HCT116 (cell line): ENCODE measurements at places on chromosomes 1 and 21. TPM values are rescaled to one million over a fixed set of nuclear protein-coding genes. Genes with fewer than 3 reads are reported as not detected.

DNA sequence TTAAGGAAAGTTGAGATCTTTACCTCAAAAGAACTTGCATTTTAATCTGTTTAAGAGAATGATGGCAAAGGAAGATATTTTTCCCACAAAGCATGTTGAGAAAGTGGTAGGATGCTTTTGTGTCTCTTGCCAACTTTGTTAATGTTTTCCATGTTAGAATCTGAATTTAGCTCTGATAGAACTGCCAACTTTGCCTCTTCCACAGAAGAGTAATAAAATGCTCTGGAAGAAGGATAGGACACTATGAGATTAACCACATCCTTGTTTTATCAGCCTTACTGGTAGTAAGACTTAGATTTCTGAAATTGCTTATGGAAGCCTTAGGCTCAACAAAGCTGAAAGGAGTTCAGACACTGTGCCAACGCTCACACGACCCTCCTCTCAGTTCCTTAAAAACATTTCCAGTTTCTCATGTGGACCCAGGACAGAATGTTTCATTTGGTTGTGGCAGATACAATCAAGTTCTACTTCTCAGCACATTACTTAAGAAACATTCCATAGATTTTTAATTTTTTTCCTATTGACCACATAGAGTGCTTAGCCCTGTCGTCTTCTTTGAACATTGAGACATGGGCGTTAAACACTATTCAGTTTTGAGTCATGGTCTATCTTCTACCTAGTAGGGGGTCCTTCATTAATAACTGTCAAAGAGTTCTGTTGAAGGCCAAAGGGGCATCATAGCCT lies 59.0 kb downstream of the MTR start:
- DNase-seq: no peak

RIPPLY3 gene
- total RNA-seq: not detected

- DNase-seq: no peak
Measured at GRCh38 chr1:220001095-220001501, 45.2 kb downstream of the EPRS1 start.

DNA sequence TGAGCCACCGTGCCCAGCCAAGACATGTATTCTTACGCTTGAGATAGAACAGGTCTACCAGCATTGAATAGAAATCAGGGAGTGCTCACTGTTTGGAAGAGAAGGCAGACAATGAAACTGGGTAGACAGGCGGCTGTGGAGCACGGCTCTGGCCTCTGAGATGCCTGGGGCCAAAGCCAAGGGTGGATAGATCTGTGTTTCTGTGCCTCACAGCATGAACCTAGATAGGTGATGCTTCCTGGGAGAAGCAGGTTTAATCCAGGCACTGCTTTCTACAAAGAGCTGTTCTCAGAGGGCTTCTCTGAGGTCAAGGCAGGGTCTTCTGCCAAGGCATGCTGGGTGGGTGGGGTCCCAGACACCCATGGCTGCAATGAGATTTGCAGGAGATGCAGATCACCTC lies 24.6 kb upstream of the PRSS38 start:
- no peak for DNase-seq

DNA sequence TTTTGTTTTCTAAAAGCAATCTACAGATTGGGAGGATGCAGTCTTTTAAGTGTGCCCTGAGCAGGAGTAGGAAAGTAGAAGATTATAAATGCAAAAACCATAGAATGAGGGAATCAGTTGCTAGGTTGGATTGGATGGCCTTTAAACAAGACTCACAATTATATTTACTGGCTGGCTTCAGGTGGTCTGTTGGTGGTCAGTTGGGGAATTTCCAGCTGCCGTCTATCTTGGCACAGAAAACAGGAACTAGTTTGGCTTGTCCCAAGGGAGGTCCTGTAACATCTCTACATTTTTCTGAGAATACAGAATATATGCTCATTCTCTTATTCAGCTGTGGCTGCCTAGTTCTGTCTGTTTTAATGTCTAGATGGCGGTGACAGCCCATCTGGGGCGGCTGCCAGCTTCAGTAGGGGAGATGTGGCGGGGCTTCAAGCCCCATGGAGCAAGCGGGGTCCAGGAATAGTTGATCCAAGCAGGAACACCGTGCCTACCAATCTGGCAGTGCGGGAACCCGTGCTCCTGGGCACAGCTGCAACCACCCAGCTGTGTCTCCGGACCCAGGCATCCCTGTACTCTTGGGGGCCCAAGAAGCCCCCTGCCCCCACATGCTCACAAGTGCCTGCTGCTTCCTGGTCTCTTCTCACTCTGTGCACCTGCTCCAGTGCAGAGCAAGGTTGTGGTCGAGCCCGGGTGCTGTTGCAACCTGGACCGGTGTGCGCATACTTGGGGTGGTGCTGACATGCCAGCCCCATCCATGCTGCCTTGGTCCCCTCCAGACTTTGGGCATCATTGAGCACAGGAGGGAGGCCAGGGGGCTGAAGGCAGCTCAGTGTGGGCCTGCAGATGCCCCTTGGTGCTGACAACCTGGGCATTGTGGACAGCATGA lies 1182.6 kb downstream of the AMY1C start:
- DNase-seq: no peak

DNA sequence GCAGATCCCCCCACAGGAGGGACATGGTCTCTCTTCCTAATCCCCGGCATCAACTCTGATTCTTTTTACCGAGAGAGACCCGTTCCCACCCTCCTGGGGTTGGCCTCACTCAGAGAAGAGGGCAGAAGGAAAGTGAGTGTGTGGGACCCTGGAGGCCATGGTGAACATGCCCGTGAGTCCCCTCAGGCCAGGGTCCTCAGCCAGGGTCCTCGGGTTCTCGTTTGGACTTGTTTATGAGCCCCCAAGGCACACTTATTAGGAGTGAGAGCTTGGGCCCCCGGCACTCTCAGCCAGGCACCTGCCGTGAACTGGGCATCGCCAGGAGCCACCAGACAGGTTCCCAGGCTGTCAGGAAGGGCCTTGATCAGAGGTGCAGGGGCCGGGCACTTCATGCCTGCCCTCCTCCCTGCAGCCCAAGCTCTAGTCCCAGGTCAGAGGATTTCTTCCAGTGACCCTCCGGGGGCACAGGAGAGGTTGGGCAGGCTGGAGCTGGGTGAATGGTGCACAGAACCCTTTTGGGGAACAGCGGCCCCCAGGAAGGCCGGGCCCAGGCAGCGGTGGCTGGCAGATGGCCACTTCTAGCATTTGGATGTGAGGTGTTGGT lies 122.6 kb downstream of the CRYAA start:
- DNase-seq: no peak

BMP8B gene
- total RNA-seq: 9.5 TPM

DNA sequence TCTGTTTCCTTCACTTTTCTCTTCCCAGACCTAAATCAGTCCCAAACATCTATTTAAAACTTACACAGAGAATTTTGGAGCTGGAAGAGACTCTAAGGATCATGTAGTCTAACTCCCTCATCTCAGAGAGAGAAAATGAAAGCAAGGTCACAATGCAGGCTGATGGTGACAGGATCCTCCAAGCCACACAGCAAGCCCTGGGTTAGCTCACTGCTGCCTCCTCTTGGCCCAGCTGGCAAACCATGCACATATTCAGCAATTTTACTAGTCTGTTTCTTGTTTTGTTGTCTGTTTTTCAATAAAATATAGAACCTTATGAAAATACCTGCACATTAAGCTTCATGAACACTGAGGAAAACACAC lies 27.7 kb upstream of the LY9 start:
- no peak for DNase-seq

GRCh38 chr1:229537894-229538293 lies 20.6 kb downstream of the ABCB10 start:
- DNase-seq: no peak

MAN1C1 gene
- 1.2 TPM for total RNA-seq

GRCh38 chr1:185463011-185463410 lies 146.0 kb upstream of the IVNS1ABP start:
- no peak for DNase-seq

SNX7 gene
- total RNA-seq: 18.8 TPM

HCRTR1 gene
- total RNA-seq: not detected

ST6GALNAC5 gene
- 1.2 TPM for total RNA-seq
